Peyer's patch (tissue), 4 donors: ENCODE measurements at places on chromosomes 1 and 21. TPM values are rescaled to one million over a fixed set of nuclear protein-coding genes. Genes with fewer than 3 reads are reported as not detected.
A peak's percentile ranks its signal among the peaks of the same experiment; 100 is the strongest.

The XKR8 gene
- 5.8 TPM for total RNA-seq

The ADORA3 gene
- 14.9 TPM for total RNA-seq

DNA sequence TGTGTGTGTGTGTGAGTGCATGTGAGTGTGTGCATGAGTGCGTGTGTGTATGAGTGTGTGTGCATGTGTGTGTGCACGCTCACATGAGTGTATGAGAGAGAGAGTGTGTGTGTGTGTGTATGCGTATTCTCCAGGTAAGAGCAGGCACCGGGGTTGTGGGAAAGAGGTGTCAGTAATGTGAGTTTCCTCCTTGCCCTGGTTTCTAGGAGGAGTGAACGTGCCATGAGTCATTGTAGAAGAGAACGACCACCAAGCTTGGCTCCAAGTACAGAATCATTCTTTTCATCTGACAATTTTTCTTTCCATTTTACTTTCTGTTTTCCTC is 79.1 kb downstream of the POFUT2 start:
- no peaks in the 10 kb centered on the region for H3K36me3 ChIP-seq
- no peaks in the 10 kb centered on the region for H3K4me1 ChIP-seq
- DNase-seq: no peak
- H3K27ac ChIP-seq: no peak overlapping the region
- no peaks in the 10 kb centered on the region for H3K27me3 ChIP-seq

DNA sequence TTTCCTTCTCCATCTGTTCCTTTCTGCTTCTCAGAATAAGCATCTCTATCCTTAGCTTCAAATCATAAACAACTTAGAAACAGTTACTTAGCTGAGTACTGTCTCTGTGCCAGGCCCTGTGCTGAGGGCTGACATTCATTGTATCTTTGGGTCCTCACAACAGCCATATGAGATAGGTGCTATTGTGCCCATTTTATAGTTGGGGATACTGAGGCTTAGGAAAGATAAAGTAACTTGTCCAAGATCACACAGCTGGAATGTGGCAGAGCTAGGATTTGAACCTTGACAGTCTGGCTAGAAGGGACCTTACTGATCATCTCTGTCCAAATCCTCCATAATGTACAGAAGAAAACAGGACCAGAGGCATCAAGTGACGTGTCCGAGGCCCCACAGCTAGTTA is 25.0 kb downstream of the CD247 start:
- H3K4me3 ChIP-seq: no peak overlapping the region
- H3K36me3 ChIP-seq: no peaks in the 10 kb centered on the region
- no peaks in the 10 kb centered on the region for H3K4me1 ChIP-seq
- H3K27me3 ChIP-seq: no peaks in the 10 kb centered on the region

- no peaks in the 10 kb centered on the region for H3K36me3 ChIP-seq
- H3K27me3 ChIP-seq: no peaks in the 10 kb centered on the region
- no peaks in the 10 kb centered on the region for H3K4me1 ChIP-seq
Measured at GRCh38 chr1:181044449-181044966, 10.7 kb downstream of the MR1 start.

DNA sequence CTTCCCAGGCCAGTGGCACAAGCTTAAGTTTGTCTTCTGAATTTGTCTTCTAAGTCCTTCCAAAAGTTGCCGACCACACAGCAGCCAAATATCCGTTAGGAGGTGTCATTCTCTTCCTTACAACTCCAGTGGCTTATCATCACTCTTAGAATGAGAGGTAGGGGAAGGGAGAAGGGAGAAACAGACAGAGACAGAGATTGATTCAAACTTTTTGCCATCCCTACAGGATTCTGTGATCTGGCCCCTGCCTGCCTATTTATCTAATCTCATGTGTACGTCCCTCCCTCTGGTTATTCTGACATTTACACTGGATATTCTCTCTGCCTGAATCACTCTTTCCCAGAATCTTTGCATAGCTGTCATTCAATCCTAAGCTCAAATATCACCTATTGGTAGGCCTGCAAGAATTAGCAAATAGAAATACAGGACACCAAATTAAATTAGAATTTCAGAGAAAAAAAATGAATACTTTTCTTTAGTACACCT is 488 bp upstream of the GNL2 start:
- peak overlapping the region; percentile 87 for H3K27ac ChIP-seq
- H3K27me3 ChIP-seq: no peaks in the 10 kb centered on the region
- H3K4me3 ChIP-seq: peak overlapping the region; percentile 83

DNA sequence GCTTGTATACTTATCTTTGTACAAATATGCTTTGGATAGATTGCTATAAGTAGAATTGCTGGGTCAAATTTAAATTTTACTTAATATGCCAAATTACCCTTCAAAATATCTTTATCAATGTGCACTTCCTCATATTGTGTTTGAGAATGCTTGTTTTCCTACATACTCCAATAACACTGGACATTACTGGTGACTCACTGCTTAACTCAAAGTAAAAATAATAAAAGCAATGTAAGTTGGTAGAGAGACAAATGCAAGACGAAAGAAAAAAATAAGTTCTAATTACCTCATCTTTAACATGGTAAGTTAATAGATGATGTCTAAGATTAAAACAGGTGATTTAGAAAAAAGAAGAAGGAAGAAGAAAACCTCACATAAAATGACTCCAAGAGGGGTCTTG is 7.9 kb upstream of the SH3GLB1 start:
- no peaks in the 10 kb centered on the region for H3K36me3 ChIP-seq
- H3K4me3 ChIP-seq: no peak overlapping the region
- no peak overlapping the region for H3K27ac ChIP-seq
- no peak for DNase-seq
- no peaks in the 10 kb centered on the region for H3K27me3 ChIP-seq

DNA sequence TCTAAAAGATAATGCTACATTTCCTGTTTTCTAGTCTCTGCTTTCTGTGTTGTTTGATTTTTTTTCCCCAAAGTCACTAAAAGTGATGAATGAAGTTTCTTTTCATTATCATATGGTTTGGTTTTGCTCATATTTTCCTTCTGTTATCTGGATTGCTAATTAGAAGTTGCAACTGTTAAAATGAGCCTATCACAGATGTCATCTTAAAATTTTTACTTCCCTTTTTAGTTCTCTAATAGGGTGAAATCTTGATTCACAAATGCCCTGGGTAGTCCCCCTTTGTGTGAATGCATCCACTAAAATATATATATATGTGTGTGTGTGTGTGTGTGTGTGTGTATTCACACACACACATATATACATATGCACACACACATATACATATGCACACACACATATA is 144.1 kb downstream of the GREM2 start:
- H3K36me3 ChIP-seq: no peaks in the 10 kb centered on the region
- DNase-seq: no peak
- no peaks in the 10 kb centered on the region for H3K4me1 ChIP-seq
- H3K27ac ChIP-seq: no peak overlapping the region
- no peaks in the 10 kb centered on the region for H3K27me3 ChIP-seq

GRCh38 chr1:160863061-160863773 is 530 bp upstream of the CD244 start:
- DNase-seq: no peak
- H3K4me3 ChIP-seq: no peak overlapping the region
- no peaks in the 10 kb centered on the region for H3K36me3 ChIP-seq
- peaks cover 3% of the 10 kb centered on the region for H3K4me1 ChIP-seq

GRCh38 chr1:228073857-228074545 is 8.5 kb upstream of the ARF1 start:
- no peaks in the 10 kb centered on the region for H3K27me3 ChIP-seq
- H3K36me3 ChIP-seq: no peaks in the 10 kb centered on the region
- no peaks in the 10 kb centered on the region for H3K4me1 ChIP-seq
